EH (cell line): ENCODE measurements at places on chromosomes 4 and X.

DNA sequence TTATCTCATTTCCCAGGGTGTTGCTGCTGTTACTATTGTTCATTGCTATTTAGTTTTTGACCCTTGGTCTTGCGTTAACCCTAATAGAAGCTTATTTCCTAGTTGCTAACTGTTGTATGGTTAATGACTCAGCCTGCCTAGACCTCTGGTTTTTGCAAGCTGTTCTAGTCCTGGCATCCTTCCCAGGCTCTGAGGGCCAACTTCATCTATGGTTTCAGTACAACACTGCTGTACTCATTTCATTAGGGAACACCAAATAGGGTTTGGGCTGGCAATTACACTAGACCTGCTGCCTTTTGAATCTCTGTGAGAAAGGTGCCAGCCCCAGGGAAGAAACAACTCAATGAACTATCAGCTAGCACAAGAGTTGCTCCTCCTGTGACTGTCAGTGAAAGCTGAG is 59.6 kb downstream of the DCX start:
- no peak for DNase-seq

- DNase-seq: no peak
Measured at GRCh38 chr4:146110871-146111485, 64.5 kb upstream of the LSM6 start.

DNA sequence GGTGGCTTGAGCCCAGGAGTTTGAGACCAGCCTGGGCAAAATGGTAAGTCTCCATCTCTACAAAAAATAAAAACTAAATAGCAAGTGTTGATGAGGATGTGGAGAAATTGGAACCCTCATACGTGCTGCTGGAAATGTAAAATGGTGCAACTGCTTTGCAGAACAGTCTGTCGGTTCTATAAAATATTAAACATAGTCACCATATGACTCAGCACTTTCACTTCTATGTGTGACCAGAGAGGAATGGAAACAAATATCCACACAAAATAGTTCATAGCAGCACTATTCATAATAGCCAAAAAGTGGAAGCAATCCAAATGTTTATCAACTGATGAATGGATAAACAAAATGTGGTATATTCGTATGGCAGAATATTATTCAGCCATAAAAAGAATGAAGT is 60.8 kb upstream of the FMR1 start:
- DNase-seq: no peak

- DNase-seq: no peak
Measured at GRCh38 chr4:47074816-47075215, 43.4 kb downstream of the GABRB1 start.

DNA sequence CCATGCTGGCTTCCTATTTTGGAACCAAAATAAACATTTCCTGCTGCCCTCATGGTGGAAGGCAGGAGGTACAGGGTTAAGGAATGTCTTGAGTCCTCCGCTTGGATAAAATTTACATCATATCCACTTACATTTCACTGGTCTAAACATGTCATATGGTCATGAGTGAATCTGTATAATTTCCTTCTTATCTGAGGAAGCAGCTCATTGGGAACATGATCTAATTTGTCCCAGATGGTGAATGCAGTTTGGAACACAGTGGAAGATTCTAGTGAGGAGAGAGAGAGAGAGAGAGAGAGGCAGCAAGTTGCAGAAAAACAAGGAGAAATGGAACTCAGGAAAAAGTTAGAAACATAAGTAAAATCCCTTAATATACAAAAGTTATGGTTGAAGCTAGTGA is 46.8 kb downstream of the MXRA5 start:
- DNase-seq: peak; percentile 51

DNA sequence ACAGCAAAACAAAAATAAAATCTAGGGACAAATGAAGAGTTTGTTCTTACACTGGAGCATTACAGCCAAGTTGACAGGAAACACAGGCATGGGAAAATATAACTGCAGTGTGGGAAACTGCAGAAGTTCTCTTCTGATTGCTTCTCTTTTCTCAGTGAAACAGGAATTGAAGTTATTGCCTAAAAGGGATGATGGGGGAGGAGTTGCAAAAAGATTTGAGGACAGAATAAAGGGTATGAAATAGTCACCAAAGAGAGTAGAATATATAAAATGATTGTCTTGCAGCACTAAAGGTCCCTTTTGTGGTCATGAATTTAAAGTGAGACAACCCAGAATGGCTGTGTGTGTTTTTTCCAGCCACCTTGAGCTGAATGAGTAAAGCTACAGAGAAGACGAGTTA is 103.7 kb downstream of the JADE1 start:
- DNase-seq: no peak

DNA sequence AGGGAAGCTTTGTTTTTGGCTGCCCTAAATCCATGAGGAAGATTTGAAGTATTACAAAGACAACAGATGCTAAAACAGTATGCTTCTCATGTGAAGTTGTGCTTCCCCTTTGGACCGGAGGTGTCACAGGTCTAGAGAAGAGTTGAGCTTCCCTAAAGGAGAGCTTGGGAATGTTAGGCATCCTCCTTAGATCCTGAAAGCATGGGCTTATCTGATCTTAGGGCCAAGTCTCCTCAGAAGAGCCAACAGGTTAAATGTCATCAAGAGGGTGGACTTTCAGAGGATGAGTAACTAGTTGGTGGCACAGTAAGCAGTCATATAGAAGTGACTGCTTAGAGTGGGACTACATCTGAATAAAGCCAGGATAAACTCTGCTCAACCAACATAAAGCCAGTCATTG is 205.4 kb downstream of the RPA4 start:
- no peak for DNase-seq

DNA sequence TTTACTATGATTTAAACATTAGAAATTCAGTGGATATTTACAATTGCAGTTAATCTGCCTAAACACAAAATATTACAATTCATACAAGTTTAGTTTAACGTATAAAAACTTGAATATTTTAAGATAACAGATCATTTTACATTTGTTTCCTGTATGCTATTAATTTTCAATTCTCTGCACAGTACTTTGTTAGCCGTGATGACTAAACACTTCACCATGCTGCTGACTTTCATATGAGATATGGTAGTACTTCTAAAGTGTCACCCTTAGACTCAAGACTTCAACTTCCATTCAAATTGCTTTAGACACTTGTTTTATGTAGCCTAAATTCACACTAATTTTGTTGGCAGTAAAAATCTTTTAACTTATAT is 1646.4 kb upstream of the ADGRL3 start:
- DNase-seq: peak; percentile 58

DNA sequence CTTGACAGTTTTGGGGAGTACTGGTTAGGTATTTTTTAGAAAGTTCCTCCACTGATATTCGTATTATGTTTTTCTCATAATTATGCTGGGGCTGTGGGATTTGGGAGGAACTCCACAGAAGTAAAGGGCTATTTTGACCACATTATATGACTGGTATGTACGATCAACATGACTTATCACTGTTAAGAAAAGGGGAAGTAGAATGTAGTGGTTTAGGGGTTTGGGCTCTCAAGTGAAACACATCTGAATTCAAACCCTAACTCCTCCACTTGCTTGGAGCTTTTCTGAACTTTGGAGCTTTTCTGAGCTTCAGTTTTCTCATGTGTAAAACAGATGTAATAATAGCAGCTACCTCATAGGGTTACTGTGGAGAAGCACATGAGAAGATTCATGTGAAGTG is 96.4 kb upstream of the C1GALT1C1 start:
- no peak for DNase-seq

DNA sequence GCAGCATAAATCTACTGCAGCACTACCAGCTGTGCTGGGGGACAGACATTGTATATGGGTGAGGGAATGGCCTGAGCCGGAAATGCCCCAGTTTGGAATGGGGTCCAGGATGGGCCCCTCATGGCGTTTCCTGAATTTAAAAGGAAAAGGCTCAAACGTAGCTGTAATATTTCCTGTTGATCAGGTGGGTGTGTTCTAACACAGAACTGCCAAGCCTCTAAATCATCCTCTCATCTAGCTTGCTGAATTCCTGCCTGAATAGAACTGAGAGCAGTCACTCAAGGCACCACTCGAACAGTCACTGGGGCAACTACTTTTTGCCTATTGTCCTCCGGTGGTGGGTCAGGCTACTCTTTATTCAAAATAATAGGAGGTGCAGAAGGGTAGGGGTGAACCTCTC is 28.7 kb downstream of the ADH6 start:
- DNase-seq: no peak

GRCh38 chrX:10360116-10360515 is 203.3 kb downstream of the CLCN4 start:
- DNase-seq: peak; percentile 10

GRCh38 chr4:120977435-120977997 is 55.0 kb upstream of the PRDM5 start:
- DNase-seq: peak; percentile 66

- no peak for DNase-seq
Measured at GRCh38 chrX:52988985-52989917, 30.9 kb upstream of the FAM156A start.

DNA sequence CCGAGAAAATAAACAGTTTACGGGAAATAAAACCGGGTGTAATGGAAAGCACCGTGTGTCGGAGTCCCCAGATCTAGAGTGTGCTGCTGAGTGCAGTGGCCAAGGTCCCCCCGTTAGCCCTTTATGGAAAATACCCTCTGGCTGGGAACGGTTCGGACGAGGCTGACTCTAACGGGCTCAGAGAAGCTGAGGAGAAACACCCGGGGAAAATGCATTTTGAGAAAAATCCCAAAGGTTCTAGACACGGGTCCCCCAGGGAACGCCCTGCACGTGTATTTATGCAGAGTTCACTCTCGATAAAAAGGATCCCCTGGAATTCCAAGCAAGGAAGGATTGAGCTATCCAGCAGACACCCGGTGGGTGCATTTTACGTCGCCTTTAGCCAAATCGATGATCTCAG is 177.2 kb downstream of the CRLF2 start:
- no peak for DNase-seq

DNA sequence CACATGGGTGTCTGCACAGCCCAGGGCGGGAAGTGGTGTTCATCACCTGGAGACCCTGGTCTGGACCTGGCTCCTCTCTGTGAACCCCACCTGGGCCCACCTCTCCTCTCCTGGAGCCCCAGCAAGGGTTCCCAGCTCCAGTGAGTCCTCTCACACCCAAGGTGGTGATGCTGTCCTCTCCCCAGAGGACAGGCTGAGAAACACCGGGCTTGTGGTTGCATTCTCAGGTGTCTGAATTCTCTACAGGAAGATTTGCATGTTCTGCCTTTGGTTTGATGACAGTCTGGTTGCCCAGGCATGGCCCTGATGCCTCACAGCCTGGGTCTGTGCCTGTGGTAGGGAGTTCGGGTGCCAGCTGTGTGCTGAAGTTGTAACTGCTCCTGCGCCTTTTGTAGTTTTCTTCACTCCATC is 3.8 kb downstream of the MAEA start:
- DNase-seq: no peak

DNA sequence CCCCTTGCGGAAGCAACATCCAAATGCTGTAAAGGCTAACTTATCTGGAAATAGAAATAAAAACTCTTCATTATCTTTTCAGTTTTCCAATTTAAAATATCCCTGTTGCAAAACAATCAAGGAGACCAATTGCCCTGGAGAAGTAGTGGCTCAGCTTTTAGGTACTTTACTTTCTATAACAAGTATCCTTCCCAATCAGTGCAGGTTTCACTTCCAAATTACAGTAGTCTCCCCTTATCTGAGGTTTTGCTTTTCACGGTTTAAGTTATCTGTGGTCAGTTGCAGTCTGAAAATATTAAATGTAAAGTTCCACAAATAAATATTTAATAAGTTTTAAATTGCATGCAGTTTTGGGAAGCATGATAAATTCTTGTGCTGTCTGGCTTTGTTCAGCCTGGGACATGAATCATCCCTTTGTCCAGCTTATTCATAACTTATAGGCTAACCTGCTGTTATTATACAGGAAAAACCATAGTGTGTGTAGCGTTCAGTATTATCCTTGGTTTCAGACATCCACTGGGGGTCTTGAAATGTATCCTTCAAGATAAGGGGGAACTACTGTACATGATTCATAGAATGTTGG is 973.1 kb upstream of the GRID2 start:
- no peak for DNase-seq

DNA sequence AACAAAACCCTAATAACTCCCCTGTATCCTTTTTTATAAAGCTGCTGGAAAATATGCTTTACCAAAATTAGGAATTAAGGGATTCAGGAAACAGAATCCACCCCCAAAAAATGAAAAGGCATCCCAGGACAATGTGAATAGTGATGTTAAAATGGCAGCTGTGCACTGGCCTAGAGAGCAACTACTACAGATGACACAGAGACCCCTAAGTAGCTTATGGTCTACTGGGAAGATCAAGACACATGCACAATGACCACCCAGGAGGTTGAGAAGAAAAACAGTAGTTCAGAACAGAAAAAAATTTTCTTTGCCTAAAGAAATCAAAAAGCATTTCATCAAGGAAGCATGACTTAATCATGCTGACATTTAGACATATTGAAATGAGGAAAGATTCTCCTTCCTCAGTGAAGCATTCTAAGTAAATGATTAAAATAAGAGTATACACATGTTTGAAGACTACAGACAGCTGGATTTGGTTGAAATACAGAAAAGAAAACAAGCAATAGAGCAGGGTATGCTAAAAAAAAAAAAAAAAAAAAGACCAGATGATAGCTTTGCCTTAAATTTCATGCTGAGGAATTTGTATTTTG is 117.3 kb downstream of the WDFY3 start:
- no peak for DNase-seq

GRCh38 chr4:56731857-56732256 is 50.8 kb upstream of the HOPX start:
- no peak for DNase-seq

GRCh38 chr4:164725066-164725465 is 28.9 kb upstream of the SMIM31 start:
- no peak for DNase-seq

GRCh38 chrX:9401051-9401450 is 63.8 kb upstream of the TBL1X start:
- DNase-seq: no peak

DNA sequence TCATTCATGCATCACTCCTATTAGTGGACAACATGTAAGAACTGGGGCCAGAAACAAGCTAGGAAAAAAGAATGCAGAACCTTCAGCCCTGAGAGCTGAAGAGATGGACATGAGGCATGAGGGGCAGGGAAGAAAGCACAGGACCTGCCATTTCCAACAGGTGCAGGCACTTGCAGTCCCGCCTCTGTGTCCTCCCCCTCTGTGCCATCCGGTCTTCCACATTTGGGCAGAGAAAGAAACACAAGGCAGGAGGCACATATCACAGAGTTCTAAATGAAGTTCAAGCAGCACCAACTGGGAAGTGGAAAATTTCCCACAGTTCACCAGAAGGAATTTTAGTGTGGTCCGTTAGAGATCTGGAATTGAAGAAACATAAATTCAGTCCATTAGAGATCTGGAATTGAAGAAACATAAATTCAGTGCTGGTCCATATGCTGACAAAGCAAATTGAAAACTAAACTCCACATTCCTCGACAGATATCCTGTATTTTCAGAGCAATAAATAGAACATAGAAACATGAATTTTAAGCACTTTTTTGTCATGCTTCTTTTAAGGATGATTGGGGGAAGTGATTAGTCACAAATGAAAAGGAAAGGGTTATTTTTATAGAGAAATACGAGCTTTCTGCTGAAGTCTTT is 57.2 kb upstream of the DAPP1 start:
- no peak for DNase-seq

DNA sequence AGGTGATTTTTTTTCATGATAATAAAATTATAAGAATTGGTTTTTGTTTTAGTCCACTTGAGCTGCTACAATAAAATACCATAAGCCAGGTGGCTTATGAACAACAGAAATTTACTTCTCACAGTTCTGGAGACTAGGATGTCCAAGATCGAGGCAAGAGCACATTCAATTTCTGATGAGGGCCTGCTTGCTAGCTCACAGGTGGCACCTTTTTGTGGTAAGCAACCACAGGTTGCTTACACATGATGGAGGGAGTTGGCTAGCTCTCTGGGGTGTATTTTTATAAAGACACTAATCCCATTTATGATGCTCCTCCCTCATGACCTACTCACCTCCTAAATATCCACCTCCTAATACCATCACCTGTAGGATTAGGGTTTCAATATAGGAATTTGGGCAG is 1248.5 kb upstream of the TENM3 start:
- DNase-seq: no peak
